ENCODE measurements at places on chromosomes 2 and 18.

- no peak for DNase-seq
Measured at GRCh38 chr2:135585586-135585985, 54.3 kb downstream of the R3HDM1 start.

GRCh38 chr2:7373156-7373555 is 455.9 kb downstream of the RNF144A start:
- DNase-seq: no peak

DNA sequence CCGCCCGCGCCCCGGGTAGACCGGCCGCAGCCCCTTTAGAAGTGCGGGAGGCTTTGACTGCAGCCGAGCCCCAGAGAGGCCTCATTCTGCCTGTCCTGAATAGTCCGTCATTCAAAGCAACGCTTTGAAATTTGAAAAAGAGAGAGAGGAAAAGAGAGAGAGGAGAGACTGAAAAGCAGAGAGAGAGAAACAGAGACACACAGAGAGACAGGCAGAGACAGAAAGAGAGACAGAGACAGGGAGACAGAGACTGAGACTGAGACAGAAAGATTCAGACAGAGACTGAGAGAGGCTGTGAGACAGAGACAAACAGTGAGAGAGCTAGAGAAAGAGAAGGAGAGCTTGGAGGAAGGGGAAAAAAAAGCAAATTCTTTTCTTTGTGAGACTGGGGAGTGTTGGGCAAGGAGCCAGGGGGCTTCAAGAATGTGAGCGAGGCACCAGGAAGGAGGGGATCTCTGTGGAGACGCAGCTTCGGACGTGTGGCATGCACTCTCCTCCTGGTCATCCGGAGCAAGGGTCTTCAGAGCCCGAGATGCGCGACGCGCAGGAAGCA is 73.1 kb downstream of the MYCN start:
- DNase-seq: no peak

DNA sequence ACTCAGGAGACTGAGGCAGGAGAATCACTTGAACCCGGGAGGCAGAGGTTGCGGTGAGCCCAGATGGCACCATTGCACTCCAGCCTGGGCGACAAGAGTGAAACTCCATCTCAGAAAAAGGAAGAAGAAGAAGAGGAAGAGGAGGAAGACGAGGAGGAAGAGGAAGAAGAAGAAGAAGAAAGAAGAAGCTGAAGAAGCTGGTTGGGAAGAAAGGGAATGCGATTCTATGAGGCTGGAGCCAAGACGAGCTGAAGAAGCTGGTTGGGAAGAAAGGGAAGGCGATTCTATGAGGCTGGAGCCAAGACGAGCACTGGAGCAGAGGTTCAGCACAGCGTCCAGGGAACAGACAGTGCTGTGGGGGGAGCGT is 30.3 kb upstream of the TAF1B start:
- no peak for DNase-seq

- DNase-seq: no peak
Measured at GRCh38 chr18:35610089-35610488, 28.5 kb downstream of the GALNT1 start.

GRCh38 chr2:71455011-71455740 is 1.8 kb downstream of the DYSF start:
- DNase-seq: no peak

DNA sequence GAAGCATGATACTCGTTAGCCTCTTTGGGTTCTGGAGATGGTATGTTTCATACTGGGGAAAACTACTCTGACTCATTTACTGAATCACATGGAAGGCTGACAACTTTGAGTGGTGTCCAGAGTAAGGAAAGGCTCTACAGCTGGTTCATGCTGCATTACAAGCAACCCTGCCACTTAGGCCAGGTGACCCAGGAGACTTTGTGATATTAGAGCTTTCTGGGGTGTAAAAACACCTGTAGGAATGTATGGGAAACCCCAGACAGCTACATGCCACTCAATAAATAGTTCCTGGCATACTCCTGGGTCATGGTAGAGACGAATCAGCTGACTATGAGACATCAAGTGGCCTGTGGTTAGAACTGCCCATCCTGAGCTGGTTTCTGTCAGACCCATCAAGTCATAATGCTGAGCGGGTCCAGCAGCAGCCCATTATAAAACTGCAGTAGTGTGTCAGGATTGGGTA is 21.3 kb upstream of the TCF7L1 start:
- no peak for DNase-seq

DNA sequence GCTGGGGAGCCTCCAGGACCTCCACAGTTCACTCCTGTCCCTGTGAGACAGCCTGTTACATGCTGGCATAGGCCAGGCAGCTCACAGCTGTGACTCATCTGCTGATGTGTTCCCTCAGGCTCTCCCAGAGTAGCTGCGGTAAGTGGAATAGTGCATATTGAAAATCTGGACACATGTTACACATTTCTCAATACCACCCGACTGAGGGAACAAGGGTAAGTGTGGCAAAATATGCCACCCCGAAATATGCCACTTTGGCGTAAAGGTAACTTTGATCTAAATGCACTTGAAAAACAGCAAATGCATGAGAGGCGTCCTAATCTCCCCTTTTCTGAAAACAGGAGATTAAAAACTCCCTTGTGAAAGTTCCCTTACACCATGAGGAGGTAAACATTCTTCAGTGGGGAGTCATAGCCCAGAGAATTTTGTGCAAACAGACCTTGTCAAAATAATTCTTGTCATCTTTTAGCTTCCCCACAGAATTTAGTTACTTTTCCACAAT is 557.9 kb downstream of the CCDC85A start:
- no peak for DNase-seq

DNA sequence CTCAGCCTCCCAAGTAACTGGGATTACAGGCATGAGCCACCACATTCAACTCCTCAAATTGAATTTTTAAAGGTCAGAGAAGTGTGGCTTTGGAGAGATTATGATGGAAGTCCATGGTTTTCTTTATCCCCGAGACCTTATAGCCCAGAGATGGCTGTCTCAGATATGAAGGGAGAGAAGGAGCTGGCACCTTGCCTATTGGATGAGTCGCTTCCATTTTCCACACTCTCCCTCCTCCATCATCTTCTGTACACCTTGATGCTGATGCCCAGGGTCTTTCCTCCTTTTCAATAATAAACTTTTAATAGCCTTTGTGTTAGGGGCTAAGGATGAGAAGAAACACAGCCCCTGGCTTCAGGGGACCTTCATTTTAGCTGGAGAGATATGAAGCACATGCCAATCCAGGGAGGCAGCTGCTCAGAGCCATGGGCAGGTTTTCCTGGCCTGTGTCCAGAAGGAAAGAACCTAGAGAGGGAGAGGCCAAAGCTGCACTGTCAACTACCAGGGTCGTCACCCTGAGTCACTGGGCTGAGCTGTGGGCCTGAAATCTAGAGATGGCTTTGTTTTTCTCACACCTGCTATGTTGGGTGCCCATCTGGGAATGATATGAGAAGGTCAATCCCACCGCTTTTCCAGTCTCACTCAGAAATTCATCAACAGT is 146.0 kb upstream of the SERTAD2 start:
- DNase-seq: no peak

GRCh38 chr2:172288603-172289002 is 138.8 kb upstream of the ITGA6 start:
- DNase-seq: no peak

DNA sequence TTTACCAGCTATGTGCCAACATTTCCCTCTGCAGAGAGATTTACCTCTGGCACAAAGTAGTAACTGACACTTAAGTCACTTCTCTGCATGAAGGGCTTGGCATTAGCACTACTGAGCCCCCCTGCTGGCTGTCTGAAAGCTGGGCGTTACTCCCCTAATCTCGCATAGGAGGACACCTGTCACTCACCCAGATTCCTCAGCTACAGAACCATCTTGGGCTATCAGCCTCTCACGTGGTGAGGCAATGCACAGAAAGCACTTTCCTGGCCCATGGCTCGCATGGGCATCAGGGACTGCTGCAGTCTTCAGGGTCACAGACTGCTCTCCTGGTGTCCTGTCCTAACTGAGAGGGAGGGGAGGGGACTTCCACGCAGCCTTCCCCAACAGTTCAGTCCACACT is 12.0 kb downstream of the SERPINE2 start:
- no peak for DNase-seq

- DNase-seq: no peak
Measured at GRCh38 chr2:100941646-100942240, 60.3 kb upstream of the RPL31 start.

- DNase-seq: no peak
Measured at GRCh38 chr2:177261116-177262060, 3.1 kb downstream of the NFE2L2 start.

GRCh38 chr2:129004485-129004884 is 685.8 kb upstream of the HS6ST1 start:
- no peak for DNase-seq

- DNase-seq: no peak
Measured at GRCh38 chr2:155663265-155663664, 669.3 kb downstream of the NR4A2 start.

GRCh38 chr18:29726646-29727045 is 1315.9 kb downstream of the DSC3 start:
- no peak for DNase-seq

DNA sequence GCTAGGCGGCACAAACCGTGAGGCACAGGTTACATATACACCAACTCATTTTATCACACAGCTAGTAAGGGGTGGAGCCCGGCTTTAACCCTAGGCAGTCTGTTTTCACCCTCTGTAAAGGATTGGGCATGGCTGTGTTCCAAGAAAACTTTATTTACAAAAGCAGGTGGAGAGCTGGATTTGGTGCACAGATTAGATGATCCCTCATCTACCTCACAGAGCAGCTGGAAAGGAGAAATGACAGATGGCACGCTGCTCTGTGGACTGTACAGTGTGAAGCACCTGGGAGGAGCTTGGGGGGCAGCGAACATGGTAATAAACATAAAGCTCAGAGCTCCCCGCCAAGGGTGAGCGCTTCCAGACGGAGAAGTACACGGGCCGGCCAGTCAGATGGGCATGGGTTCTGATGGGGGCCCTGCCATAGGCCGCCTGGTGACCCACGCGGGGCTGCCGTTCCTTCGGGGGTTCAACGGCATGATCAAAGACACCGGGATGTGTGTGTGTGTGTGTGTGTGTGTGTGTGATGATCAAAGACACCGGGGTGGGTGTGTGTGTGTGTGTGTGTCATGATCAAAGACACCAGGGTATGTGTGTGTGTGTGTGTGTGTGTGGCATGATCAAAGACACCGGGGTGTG is 862 bp upstream of the TMEM177 start:
- no peak for DNase-seq

DNA sequence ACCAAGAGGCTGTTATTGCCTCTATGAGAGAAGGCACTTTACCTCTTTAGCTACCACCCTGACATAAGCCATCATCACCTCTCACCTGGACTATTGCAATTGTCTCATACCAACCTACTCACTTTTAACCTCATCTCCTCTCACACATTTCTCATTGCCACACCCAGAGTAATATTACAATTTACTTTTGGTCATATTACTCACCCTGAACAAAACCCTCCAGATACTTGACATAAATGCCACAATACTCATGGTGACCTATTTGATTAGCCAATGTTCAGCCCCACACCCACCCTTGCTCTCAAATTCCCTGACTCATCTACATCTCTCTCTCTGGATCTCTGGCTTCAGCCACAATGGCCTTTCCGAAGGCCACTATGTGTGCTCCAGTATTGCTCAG is 90.9 kb upstream of the CDH7 start:
- no peak for DNase-seq

- DNase-seq: no peak
Measured at GRCh38 chr18:54616220-54616848, 25.3 kb downstream of the DYNAP start.

GRCh38 chr2:130729322-130730299 is 741 bp downstream of the GPR148 start:
- DNase-seq: no peak

DNA sequence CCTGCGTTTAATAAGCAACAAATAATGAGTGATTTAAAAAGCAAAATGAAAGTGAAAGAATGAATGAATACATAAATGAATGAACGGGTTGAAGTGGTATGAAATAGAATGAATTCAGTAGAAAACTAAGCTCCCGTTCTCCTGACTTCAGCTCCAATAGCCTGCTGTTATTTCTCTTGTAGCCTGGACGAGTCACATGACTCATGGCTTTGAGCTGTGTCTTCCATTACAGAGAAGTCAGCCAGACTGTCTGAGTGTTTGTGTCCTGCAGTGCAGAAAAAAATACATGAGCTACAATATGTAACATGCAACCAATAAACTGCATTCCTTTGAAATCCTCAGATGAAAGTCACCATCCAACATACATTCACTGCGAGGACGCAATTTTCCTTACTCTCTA is 21.2 kb downstream of the SCG2 start:
- DNase-seq: no peak

DNA sequence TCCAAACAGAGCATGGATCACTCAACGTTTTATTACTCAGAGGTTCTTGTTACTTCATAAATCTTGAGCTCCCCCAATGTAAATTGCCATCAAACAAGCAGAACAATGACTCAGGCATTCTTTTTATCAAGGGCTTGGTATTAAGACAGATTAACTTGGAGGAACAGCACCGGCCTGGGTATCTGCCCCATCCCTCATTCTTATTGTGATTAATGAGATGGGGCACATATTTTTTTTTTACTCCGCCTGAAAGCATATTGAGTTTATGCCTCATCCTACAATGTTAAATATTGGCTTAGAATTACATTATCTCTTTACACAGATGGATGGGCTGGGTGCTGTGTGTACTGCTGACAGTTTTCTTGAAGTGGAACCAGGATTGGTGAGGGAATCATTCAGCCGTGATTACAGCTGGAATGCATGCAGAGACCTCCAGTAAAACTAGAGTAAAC is 387.3 kb downstream of the CLIP4 start:
- DNase-seq: no peak

- no peak for DNase-seq
Measured at GRCh38 chr2:105175231-105175630, 66.3 kb upstream of the GPR45 start.

DNA sequence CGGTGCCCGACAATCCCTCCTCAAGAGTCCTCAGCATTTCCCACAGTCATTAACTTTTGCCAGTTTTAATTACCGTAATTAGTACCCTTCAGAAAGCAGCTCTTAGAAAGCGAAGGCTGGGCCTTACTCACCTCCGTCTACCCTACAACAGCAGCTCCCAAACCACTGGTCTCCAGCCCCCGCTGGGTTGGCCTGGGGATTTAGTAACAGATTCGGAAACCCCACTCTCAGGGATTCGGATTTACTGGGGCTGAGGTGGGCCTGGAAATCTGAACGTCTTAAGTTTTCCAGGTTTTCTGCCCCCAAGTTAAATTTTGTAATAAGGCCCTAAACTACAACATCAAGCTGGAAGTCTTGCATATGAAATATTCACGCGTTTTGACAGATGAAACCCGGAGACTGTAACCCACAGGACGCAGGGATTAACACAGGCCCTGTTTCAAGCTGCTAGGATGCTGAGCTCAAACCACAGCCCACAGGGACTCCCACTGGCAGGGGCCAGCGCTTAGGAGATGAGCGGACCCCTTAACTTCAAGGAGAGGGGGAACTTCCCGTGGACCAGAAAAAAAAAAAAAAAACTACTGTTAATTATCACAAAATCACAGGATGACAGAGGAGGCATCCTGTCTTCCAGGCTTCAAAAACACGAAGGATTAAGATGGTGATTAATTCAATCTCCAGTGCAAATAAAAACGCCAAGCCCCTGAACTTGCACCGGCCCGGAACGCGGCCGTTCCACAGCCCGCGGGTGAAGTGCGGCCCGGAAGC is 985 bp downstream of the ILKAP start:
- DNase-seq: no peak

- DNase-seq: no peak
Measured at GRCh38 chr2:112582314-112582746, 2.1 kb upstream of the CHCHD5 start.
